ENCODE measurements at places on chromosomes 12 and 14.

DNA sequence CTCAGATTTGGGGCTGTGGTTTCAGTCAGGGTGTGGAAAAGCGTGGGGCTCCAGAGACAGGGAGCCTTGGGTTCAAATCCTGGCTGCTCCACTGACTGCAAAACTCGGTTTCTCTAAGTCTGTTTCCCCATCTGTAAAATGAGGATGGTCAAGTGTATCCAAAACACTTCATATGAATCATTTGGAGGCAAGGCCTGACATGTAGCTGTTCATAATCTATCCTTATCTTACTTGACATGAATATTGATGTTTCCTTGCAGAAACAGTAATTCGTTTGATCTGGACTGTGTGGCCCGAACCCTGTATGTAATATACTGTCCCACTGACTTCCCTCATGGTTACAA is 1.5 kb upstream of the CCDC63 start:
- DNase-seq: no peak

DNA sequence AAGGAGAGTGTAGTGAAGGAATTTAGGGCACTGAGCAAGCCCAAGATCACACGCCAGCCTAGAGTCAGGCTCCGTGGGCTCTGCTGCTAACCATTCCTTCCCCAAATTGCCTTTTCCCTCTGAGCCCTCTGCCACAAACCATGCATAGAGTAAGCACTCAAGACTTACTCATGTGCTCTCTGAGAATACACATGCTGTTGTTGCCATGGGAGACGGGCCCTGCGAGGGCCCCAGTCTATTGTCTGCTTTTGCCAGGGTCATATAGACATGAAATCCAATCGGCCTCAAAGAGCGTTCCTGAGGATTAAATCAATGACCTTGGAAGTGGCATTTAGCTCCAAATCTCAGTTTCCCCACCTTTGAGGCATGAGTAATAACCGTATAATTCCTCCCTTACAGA is 48.7 kb upstream of the WSCD2 start:
- DNase-seq: no peak

- DNase-seq: no peak
Observed at GRCh38 chr12:18658829-18659228, 79.0 kb downstream of the PLCZ1 start.

GRCh38 chr14:47539031-47539461 is 136.4 kb downstream of the MDGA2 start:
- DNase-seq: no peak

DNA sequence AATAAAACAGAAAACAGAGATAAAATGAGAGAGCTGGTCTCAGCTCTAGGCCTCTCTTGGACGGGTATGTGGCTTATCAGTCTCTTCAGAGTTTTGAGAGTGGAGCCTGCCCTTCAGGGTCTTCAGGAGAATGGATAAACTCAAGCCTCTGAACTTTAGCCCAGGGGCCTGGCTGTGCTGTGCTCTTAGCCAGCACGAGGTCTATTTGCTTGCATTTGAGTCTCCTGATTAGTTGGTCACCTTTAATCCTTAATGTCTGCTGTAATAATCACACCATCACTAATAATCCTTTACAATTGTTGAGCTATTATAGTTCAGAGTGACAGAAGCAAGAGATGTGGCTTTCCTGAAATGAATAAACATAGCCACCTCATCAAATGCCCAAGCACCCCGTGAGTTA is 24.3 kb downstream of the KRT80 start:
- DNase-seq: no peak

GRCh38 chr14:74563233-74563585 is 48.8 kb downstream of the LTBP2 start:
- no peak for DNase-seq

DNA sequence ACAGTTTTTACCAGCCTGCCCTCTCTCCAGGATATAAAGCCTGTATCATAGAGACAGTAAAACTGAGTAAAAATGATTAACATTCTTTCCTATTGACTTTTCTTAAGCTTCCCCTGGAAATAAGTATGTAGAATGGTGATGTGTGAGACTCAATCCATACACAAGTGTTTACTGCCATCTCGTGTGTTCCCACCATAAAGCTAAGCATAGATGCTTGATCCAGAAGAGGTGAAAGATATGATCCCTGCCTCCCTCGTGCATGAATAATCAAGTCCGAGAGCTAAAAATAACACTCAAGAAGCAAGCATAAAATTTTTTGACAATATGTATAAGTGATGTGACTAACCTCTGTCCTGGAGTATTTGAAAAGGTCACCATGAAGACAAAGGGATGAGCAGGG is 16.9 kb upstream of the GSG1 start:
- DNase-seq: no peak

- DNase-seq: no peak
Observed at GRCh38 chr12:49863946-49864797, 21.3 kb upstream of the BCDIN3D start.

- no peak for DNase-seq
Observed at GRCh38 chr12:20339060-20339459, 29.3 kb upstream of the PDE3A start.

DNA sequence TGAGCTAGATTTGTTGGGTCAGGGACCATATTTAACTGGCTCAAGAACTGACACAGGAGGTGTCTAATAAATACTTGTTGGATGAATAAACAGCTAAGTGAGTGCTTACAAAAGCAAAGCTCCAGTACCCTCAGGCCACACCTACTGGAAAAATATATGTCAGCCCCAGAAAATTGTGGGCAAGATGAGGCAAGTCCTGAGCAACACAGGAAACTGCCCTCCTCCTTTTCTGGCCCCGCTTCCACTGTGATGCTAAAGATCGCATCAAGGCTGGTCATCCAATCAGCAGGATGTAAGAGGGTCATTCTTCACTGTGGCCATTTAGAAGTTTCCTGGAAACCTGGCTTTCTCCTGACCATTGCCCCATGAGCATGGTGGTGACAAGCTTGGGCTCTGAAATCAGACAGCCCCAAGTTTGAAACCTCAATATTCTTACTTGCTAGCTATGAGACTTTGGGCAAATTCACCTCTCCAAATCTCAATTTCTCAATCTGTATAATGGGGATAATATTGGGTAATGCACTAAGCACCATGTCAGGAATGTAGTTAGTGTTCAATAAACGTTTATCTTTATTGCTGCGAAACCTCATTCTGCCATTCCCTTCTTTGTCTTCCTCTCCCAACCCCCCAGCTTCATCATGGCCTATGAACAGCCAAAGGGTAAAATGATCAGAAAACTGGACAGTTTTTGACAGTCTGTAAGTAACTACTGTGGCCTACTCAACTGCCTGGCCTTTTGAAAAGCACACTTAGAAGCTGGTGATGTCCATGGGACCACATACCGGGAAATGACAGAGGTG is 139.3 kb upstream of the PZP start:
- no peak for DNase-seq

DNA sequence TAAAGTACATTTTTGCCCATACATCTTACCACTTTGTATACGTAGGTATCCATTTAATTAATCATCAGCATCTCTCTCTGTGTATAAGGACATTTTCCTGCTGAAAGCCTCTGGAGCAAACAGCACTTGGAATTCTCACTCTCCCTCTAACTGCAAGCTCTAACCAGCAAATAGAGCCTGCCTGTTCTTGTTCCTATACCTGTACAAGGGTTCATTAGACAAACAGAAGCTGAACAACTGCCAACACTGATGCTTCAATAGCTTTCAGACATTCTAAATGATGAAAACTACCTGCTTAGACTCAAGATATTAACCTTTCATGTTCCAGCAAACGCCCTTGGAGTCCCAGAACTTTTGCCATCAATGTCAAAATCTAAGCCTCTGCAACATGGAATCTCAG is 98.0 kb downstream of the KCNH5 start:
- DNase-seq: no peak

DNA sequence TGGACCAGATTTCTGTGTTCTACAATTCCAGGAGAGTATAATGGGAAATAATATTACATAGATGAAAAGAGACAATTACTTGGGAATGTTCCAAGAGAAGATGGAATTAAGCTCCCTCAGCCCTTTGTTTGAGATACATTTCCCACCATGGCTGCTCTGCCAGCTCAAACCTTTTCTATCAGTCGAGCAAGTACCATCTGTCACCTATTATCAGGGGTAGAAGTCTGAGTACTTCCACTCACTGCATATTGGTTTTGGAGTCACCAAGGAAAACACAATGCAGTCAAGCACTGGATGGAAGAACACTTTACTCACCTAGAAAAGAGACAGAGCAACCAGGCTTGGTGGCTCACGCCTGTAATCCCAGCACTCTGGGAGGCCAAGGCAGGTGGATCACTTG is 270.4 kb upstream of the FAR2 start:
- no peak for DNase-seq

All from stimulated activated CD4-positive, alpha-beta T cell treated with anti-CD3 and anti-CD28 coated beads, Interleukin-1b, Interleukin-23, amount 100 ng/mL, for 1 hour (primary cell).